Stimulated activated CD8-positive, alpha-beta memory T cell treated with anti-CD3 and anti-CD28 coated beads, Interleukin-2, amount 100 ng/mL, for 1 hour (primary cell): ENCODE measurements at places on chromosomes 3 and 15.

DNA sequence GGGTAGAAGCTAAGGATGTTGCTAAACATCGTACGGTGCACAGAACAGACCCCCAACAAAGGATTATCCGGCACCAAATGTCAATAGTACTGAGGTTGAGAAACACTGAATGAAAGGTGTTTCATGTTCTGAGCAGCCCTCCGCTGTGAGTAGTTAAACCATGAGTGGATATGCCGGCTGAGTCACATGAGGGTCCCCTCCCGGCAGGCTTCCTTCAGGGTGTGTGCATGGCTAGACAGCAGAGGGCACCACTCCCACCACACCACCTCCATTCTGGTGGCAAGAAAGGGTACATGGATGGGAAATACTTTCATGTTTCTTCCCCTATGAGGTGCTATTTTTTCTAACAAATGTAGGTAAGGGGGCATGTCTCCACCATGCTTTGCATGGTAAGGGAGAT lies 128.3 kb upstream of the SEMA6D start:
- no peak for DNase-seq

DNA sequence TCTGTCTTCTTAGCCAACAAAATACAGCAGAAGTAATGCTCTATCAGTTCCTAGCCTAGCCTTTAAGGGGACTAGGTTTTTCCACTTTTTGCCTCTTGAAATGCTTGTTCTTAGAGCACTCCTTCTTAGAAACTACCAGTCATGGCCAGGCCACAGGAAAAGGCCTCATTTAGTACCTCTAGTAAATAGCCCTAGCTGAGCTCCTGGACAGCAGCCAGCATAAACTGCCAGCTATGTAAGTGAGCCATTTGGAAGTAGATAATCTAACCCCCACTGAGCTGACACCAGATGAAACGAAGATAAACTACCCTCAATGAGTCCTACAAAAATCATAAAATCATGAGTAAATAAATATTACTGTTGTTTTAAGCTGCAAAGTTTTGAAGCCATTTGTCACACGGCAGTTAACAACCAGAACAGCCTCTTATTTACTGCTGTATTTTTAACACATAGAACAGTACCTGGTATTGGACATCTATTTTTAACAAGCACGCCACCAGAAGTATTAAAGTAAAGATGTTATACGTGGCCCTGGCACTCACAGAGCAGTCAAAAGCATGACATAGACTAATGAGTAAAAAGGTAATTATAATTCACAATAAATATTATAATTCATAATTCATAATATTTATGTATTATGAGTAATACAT lies 12.0 kb downstream of the TBC1D5 start:
- no peak for DNase-seq

- DNase-seq = no peak
These were observed 316.4 kb downstream of the SOX2 start for GRCh38 chr3:182028081-182028480.

DNA sequence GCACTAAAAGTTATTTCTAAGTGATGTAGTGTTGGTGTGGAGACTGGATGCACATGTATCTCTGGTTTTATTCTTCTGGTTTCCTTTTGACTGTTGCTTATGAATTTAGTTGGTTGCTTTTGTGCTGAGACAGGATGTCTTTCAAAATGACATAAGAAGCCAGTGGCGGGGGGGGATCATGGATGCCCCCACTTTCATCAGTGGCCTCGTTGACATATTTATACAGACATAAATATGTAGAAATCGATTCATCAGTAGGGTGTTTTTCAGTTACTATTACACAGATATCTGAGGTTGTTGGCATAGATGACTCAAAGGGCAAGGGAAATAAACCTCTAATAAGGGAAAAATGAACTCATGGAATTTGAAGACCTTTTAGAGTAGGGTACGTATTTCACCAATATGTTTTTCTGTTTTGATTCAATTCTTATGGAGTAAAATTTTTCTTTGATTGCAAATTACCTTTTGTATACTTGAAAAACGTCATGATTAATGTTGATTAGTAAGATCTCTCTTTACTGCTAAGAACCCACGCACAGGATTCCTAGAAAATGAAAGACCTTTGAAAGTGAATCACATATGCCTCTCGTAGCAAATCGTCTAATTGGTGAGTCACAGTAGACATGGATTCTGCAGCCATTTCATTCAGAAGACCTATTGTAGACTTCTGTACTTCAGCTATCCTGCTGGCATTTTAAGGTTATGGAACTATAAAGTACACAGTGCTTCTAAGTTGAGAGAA lies 97.4 kb upstream of the RBMS3 start:
- DNase-seq = no peak

- DNase-seq = no peak
These were observed 120.3 kb downstream of the RAP2B start for GRCh38 chr3:153282355-153282754.

GRCh38 chr3:190673148-190673547 lies 159.3 kb downstream of the IL1RAP start:
- no peak for DNase-seq

- no peak for DNase-seq
These were observed 353.3 kb downstream of the LPP start for GRCh38 chr3:188507244-188507720.

DNA sequence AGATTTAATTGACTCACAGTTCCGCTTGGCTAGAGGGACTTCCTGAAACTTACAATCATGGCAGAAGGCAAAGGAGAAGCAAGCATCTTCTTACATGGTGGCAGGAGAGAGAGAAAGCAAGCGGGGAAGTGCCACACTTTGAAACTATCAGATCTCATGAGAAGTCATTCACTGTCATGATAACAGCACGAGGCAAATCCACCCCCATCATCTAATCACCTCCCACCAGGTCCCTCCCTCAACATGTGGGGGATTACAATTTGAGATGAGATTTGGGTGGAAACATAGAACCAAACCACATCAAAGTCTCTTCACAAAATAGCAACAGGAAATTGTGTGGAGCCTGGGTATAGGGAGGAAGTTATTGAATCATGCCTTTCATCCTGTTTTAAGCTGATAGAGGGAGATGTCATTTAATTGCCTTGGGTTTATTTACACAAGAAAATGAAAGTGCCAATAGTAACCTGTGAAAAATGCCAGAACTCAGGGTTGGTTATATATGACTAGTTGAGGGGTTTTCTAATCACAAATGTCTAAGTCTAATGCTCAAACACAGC lies 624.8 kb upstream of the LMCD1 start:
- no peak for DNase-seq

- DNase-seq = no peak
These were observed 94.1 kb downstream of the PEX5L start for GRCh38 chr3:179942553-179943075.

DNA sequence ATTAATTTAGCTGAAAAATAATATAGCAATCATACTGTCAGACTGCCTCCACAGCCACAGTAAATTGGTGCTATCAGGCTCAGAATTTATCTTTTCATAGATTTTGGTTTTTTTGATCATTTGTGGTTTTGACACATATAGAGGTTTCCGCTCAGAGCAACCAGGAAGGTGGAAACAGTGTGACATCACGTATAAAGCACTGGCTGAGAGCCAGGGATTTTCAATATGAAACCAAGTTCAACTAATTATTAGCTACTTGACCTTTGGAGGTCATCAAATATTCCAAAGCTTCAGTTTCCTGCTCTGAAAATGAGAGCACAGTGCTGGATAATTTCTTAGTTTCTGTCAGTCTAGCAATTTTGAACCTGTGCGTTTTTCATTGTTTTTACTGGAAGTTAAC lies 433.8 kb upstream of the SUCLG2 start:
- peak; percentile 13 for DNase-seq

GRCh38 chr3:184679056-184679816 lies 32.6 kb downstream of the MAGEF1 start:
- DNase-seq = no peak

- DNase-seq = no peak
These were observed 146.3 kb upstream of the SOX2 start for GRCh38 chr3:181565416-181565815.

DNA sequence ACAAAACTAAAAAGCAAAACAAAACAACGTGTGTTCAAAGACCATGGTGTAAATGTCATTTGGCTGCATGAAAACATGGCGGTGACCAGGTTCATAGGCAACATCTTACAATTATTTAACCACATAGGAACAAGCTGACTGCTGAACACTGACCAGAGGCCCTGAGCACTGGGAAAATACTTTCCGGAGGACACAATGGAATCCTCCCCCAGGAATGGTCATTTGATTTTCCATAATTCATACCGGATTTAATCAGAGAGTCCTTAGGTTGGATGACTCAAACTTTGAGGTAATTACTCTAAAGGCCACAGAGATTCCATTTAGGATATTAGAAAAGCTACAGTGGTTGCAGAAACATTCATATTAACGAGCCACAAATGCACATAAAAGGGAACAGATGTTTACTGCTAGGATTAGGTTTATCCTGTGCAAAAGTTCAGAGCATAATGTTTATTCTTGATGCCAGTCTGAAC lies 254.7 kb downstream of the NR1D2 start:
- no peak for DNase-seq

GRCh38 chr3:66092175-66092995 lies 53.7 kb upstream of the MAGI1 start:
- no peak for DNase-seq

GRCh38 chr15:98949624-98950023 lies 58.0 kb downstream of the PGPEP1L start:
- DNase-seq = no peak

- DNase-seq = no peak
These were observed 21.8 kb downstream of the MGLL start for GRCh38 chr3:127800508-127800907.

DNA sequence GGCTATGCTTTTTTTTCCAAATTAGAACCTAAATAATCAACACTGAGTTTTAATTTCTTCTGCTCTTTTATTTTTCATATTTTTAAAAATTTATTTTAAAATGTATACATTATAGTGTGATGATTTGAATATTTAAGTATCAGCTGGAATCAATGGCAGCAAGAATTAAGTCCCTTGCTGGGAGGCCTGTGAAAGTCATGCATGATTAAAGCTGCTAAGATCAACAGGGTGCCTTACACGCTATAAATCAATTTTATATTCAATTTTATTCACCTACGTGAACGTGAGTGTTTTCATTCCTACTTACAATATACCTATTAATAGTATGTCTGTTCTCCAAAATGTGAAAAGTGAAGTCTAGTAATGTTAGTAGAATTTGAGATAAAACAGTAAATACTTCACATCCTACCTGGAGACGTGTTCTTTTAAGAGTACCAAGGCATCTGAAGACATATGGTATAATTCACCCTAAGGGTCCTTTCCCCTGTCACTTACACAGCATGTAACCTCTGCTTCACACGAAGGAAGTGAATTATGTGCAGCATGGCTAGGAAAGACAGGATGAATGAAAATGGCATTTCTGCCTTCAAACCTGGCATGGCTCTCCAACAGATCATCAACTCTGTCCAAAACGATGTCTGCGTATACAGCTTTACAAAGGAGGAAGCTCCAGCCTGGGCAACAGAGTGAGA lies 640.4 kb upstream of the ROBO1 start:
- no peak for DNase-seq

- no peak for DNase-seq
These were observed 16.3 kb downstream of the BNC1 start for GRCh38 chr15:83268147-83268546.

- no peak for DNase-seq
These were observed 27.6 kb downstream of the MEX3B start for GRCh38 chr15:82018201-82018600.

- DNase-seq = no peak
These were observed 234.4 kb upstream of the TPRG1 start for GRCh38 chr3:188937389-188937788.

DNA sequence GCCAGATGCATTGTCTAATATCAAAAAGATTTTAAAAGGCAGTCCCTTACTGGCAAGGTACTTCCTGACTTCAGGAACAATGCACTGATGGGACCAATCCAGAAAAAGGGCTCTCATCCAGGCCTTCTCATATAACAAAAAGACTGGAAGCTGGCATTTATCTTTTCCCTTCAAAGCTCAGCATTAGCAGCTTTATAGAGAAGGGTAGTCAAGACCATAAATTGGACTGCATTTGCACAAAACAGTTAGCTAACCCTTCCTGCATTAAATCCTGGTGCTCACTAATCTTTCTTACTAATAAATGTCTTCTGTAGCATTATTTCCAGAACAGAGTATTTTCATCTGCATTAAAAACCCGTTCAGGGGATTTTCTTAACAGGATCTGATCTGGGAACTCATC lies 46.0 kb upstream of the NEK10 start:
- DNase-seq = no peak

- no peak for DNase-seq
These were observed 240.8 kb upstream of the CNTN6 start for GRCh38 chr3:852033-852432.

- DNase-seq = no peak
These were observed 339.8 kb upstream of the RARB start for GRCh38 chr3:25088284-25088683.

DNA sequence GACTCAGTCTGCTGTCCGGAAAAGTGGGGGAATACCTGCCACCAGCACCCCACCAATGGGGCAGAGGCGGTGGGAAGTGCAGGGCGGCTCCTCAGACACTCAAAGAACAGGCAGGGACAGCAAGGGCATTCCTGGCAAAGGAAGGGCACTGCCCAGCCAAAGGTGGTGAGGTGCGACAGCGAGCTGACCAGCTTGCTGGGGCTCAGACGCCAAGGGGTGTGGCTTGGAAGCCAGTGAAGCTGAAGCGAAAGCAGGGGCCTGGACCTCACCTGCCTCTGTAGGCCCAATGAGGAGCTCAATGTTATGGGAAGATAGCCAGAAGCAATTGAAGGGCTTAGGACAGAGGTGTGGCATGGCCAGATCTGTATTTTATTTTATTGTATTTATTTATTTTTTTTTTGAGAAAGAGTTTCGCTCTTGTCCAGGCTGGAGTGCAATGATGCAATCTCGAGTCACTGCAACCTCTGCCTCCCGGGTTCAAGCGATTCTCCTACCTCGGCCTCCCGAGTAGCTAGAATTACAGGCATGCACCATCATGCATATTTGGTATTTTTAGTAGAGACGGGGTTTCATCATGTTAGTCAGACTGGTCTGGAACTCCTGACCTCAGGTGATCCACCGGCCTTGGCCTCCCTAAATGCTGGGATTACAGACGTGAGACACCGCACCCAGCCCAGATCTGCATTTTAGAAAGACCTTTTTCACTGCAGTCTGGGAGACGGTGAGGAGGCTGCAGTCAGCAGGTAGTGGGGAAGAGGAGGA lies 4.4 kb upstream of the LMAN1L start:
- no peak for DNase-seq

DNA sequence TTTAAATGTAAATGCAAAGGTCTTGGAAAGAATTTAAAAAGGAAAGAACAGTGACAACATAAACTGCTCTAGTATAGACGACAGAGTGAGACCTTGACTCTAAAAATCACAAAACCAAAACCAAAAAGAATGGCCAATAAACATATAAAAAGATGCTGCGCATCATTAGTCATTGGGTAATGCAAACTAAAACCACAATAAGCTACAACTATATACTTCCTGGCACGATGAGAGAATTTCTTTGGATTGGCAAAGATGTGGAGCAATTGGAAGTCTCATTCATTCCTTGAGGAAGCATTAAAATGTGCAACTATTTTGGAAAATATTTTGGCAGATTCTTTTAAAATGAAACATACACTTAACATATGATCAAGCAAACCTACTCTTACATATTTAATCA lies 98.7 kb upstream of the ZPLD1 start:
- DNase-seq = no peak

GRCh38 chr3:99899603-99900002 lies 81.9 kb downstream of the CMSS1 start:
- no peak for DNase-seq
